ENCODE measurements at places on chromosomes 1 and 21. TPM values are rescaled to one million over a fixed set of nuclear protein-coding genes. Genes with fewer than 3 reads are reported as not detected.

DNA sequence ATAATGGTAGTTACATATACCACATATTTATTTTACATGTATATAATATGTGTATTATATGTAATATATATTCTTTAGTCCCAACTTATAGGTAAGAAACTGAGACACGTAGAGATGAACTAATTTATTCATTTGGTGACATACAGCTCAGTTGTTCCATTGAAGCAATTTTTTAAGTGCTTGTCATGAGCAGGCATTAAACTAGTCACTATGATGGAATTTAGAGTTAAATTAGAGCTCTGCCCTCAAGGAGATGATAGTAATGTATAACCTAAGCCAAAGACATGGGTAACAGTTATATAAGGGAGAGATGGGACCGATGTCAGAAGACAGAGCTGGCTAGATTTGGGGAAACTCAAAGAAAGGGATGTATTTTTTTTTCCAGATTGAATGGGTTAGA, 83.0 kb downstream of the ST6GALNAC5 start:
- DNase-seq, result no peak

DNA sequence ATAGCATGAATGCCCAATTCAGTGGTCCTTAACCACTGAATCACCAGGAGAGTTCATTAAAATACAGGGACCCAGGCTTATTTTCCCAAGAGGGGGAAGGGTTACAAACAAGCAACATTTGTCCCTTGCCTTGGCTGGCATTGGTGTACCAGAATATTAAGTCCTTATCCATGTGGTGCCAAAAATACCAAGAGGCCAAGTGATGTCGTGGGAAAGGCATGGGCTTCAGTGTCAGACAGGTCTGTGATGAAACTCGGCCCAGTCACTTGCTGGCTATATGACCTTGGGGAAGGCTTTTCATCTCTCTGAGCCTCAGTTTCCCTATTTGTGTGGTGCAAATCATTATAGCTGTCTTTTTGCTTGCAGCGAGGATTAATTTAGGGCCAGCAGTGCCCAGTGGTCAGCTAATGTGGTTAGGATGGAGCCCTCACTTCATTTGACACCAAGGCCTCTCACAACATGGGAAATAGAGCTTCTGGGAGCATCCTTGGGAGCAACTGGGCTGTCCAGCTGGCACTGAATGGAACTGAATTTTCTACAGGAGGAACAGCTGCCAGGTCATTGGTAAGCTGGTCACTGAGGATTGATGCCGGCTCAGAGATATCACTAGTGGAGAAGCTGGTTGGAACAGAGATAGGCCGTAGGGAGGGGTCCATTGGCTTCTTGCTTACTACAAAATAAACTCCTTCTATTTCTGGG, 77.2 kb upstream of the PPP2R5A start:
- DNase-seq, result no peak

The MATN1 gene
- not detected for total RNA-seq

DNA sequence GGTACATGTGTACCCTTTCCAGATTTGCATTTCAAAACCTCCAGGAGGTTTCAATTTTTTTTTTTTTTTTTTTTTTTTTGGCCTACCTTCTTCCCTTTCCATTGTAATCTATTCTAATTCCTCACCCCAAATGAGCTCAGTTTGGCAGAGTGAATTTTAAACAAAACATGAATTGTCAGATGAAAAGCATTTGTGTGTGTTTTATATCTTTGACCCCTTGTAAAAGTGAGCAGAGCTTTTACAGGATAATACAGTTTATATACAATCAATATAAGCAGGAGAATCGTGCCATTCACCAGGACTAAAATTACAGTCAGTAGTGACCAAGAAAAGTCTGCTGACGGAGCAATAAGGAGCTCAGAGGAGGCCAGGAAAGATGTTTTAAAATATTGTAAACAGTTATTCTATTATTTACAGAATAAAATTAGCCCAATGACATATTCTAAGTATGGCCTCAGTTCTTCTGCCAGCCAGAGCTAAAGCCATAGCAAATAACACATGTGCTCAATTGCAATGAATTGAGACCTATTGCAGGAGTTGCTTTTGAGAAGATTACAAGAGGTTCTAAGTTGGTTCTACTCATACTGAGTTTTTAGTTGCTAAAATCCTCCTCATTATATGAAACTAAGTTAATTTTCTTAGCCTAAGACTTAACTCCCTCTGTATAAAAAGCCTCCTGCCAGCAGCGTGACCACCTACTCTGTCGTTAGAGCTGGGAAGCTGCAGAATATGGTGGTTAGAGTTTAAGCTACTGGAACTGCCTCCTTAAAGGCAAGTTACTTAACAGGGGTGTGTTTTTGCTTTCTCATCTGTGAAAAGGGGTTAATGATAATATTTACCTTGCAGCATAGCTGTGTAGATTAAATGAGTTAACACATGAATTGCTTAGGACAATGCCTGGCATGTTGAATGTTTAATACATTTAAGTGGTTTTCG, 50.8 kb upstream of the ZNF326 start:
- DNase-seq, result no peak

DNA sequence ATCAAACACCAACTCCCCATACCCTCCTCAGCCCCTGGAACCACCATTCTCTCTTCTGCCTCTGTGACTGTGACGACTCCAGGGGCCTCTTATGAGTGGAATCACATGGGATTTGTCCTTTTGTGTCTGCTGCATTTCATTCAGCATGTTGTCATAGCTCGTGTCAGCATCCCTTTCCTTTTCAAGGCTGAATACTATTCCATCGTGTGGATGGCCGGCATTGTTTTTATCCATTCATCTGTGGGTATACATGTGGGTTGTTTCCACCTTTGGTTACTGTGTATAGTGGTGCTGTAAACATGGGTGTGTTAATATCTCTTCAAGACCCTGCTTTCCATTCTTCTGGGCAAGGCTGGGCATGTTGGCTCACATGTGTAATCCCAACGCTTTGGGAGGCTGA, 17.1 kb upstream of the OBSCN start:
- DNase-seq, result no peak

The RSPO1 gene
- total RNA-seq, result not detected

GRCh38 chr1:49397086-49397485, 620.4 kb upstream of the BEND5 start:
- DNase-seq, result no peak

The NCF2 gene
- total RNA-seq, result 7.7 TPM

The RGSL1 gene
- not detected for total RNA-seq

- DNase-seq, result no peak
Observed at GRCh38 chr1:59345221-59345620, 48.3 kb downstream of the FGGY start.

DNA sequence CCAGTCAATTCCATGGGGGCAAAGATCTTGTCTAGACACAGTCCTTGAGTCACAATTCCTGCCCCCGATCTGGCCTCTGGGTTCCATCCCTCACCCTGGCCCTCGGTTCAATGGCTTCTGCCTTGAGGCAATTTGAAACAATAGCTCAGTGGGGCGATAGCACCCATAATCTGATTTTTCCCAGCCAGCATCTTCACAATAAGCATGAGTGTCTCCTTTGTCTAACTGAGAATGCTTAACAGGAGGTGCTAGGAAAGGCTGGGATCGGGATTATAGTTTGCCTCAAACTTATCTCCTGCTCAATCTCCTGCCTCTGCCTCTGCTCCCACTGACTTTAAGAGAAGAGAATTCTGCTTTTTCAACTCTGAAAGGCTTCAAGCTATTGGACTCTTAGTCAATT, 293.9 kb upstream of the PROX1 start:
- no peak for DNase-seq

GRCh38 chr21:41802684-41803083, 35.8 kb upstream of the RIPK4 start:
- DNase-seq, result no peak

- no peak for DNase-seq
Observed at GRCh38 chr1:172557270-172557669, 24.3 kb downstream of the SUCO start.

The OR2T33 gene
- total RNA-seq, result not detected

The ST3GAL3 gene
- total RNA-seq, result 20.2 TPM

- no peak for DNase-seq
Observed at GRCh38 chr1:198741744-198742143, 102.9 kb downstream of the PTPRC start.

GRCh38 chr1:205003358-205004131, 39.5 kb upstream of the CNTN2 start:
- no peak for DNase-seq

The CDK18 gene
- total RNA-seq, result 9.7 TPM

The KLHDC7A gene
- total RNA-seq, result not detected

DNA sequence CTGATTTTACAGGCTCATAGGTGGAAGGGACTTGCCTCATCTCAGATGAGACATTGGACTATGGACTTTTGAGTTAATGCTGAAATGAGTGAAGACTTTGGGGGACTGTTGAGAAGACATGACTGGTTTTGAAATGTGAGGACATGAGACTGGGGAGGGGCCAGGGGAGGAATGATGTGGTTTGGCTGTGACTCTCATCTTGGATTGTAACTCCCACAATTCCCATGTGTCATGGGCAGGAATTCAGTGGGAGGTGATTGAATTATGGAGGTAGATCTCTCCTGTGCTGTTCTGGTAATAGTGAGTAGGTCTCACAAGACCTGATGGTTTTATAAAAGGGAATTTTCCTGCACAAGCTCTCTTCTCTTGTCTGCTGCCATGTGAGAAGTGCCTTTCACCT, 20.8 kb downstream of the SCYL3 start:
- DNase-seq, result no peak

The FCGR2B gene
- total RNA-seq, result not detected

- no peak for DNase-seq
Observed at GRCh38 chr1:32539584-32540571, 651 bp downstream of the ZBTB8A start.

- no peak for DNase-seq
Observed at GRCh38 chr1:920010-920409, 3.7 kb upstream of the SAMD11 start.

- DNase-seq, result no peak
Observed at GRCh38 chr1:23722652-23723051, 20.6 kb upstream of the ELOA start.
